Stimulated activated naive CD8-positive, alpha-beta T cell treated with anti-CD3 and anti-CD28 coated beads, Interleukin-15, Interleukin-2, amounts not matched to agents 100 U/mL and 50 U/mL, for 24 hours (primary cell): ENCODE measurements at places on chromosomes 7 and 10.
A peak's percentile ranks its signal among the peaks of the same experiment; 100 is the strongest.

- no peak for DNase-seq
Measured at GRCh38 chr10:56035489-56035888, 325.6 kb downstream of the ZWINT start.

DNA sequence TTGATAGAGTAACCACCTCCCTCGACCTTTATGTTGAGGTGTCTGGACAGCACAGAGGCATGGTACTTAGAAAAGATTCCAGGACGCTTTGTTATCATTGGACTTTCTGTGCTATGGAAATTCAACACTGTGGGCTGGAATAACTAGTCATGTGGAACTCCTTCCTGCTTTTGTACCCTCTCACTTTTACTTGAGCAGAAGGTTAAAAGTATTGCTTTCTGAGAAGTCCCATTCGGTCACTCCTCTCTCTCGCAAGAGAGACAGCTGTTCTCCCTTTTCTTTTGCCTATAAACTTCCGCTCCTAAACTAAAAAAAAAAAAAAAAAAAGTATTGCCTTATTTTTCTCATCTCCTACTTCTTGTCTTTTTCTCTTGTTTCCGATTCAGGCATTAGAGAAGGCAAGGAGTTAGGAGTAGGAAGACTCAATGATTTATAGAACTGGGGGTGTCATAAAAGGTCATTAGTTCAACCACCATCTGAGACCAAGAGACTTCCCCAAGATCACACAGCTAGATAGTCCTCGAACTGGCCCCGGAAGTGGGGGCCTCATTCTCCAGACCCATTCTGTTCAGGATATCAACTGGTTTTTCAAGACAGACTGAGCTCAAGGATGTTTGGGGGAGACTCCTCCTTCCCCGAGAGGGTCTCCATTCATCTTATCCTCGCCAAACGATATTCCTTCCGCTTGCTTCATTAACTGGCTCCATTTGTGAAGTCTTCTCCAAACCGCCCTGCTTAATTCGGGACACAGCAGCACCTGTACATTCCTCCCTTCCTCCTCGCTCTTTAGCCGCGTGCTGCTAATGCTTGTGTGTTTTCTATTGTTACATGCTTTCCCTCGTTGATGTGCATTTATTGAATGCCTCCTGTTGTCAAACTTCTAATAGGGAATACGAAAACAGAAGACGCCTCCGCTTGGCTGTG is 995 bp upstream of the INPP5F start:
- DNase-seq, result no peak

DNA sequence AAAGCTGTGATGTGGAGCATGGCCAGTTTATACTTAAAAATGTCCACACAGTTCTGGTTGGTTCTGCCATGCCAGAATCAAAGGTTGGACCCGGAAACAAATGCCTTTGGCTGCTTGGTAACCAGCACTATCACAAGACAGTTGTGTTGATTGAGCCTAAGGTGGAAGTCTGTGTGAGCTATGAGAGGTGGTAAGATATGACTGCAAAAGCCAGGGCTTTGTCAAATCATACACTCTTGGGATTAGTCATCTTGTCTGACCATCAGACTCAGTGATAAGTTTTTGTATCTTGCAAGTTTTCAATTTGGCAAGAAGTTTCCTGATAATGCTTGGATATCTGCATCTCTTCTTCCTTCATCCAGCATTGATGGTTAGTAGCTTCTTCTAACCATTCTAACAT is 35.5 kb downstream of the GPR141 start:
- DNase-seq, result no peak

DNA sequence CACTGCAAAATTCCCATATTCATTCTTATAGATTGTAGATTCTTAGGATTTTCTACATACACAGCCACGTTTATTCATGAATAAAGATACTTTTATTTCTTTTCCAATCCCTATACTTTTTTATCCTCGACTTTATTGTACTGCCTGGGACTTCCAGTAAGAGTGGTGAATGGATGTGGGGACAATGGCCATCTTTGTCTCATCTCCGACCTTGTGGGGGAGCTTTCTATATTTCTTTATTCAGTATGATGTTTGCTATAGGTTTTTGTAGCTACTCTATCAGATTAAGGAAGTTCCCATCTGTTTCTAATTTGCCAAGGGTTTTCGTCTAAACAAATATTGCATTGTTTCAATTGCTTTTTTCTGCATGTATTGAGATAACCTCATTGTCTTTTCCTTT is 184.3 kb downstream of the FOXP2 start:
- DNase-seq, result no peak

DNA sequence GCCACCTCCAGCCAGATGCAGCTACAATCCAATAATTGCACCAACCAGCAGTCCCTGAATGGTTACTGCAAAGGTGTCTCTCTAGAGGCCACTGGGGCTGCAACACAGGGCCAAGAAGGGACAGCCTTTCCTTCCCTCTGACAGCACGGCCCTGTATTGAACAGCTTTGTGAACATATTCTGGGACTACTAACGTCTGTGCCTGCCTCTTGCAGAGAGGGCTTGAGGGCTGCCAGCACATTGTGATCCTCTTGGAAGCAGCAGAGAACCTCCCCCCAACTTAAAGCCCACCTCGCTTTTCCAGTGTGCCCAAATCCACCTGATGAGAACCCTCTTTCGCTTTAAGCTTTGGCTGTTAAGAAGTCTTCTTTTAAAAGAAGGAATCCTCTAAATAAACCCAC is 415.9 kb downstream of the RPS24 start:
- DNase-seq, result no peak

- DNase-seq, result no peak
Measured at GRCh38 chr10:132346806-132347205, 14.8 kb downstream of the LRRC27 start.

DNA sequence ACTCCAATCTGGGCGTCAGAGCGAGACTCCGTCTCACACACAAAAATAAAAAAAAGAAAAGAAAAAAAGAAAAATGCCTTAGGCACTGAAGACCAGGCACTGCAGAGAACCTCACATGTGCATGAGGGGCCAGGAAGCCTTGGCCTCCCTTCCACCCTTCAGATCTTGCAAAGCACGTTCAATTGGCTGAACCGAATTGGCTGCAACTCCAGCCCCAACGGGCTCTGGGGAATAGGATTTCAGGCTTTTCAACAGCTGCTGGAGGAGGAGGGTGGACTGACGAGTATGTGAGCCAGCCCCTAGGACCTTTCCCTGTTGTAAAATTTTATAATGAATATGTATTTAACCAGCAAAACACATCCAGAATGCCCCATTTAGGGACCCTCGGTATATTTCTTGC is 16.7 kb downstream of the TMEM120A start:
- no peak for DNase-seq

DNA sequence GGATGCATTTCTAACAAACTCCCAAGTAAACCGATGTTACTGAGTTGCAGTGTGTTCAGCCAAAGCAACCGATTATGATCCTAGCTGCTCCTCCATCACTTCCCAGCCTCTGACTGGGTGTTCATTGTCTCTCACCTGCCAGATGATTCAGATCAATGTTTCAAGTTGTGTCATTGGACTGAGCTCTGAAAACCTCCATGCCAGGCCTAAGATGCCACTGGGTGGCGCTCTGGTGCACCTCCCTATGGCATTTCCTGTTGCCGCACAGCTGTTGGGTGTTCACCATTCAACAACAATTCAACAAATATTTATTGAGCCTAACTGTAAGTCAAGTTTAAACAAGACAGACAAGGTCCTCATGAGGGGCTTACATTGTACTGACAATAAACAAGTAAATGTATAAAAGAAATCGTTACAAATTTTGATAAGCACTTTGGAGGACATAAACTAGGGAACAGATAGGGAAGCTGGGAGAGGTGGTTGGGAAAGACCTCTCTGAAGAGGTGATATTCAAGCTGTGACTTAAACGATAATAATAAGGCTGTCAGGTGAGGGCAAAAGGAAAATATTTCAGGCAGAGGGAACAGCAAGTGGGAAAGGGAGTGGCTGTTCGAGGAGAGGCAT is 22.8 kb downstream of the RGR start:
- peak; percentile 83 for DNase-seq

GRCh38 chr10:18476076-18476647 is 175.2 kb downstream of the NSUN6 start:
- DNase-seq, result no peak

GRCh38 chr10:116866987-116867595 is 17.8 kb downstream of the ENO4 start:
- DNase-seq, result no peak

DNA sequence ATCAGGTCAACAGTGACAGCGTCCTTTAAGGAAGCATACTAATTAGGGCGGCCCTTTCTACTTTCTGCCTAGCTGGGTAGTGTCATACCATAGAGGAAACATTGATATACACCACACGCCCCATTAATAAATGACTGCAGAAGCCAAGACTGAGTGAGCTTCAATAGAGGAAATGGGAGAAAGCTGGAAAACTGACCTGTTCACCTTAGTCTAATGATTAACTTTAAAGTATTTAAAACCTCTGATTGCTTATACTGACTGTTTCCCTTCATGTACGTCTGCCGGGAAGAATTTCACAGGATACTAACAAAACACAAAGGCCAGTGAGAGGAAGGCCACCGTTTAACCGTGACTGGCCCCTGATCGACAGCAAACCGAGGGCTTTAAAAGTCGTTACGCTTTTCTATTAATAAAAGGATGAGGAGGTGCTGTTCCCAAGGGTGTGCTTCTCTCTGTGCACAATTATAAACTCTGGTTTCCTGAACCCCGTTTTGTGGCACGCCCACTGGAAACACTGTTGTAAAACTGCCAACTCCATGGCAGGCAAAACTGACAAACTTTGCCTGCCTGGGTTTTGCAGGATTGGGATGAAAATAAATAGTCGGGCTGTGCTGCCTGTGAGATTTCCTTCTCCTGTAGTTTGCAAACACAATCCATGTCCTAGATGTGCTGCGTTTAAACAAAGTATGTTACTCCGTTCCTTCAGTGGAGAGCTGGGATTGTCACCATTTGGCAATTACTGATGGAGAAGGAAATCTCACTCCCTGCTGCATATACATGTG is 137.6 kb downstream of the NRP1 start:
- DNase-seq, result no peak

GRCh38 chr10:49610114-49610457 is at the start of gene SLC18A3:
Gene SLC18A3, plus strand, starts transcription at chr10:49610310. Its CDS starts 431 bp downstream, at chr10:49610741.
- no peak for DNase-seq

DNA sequence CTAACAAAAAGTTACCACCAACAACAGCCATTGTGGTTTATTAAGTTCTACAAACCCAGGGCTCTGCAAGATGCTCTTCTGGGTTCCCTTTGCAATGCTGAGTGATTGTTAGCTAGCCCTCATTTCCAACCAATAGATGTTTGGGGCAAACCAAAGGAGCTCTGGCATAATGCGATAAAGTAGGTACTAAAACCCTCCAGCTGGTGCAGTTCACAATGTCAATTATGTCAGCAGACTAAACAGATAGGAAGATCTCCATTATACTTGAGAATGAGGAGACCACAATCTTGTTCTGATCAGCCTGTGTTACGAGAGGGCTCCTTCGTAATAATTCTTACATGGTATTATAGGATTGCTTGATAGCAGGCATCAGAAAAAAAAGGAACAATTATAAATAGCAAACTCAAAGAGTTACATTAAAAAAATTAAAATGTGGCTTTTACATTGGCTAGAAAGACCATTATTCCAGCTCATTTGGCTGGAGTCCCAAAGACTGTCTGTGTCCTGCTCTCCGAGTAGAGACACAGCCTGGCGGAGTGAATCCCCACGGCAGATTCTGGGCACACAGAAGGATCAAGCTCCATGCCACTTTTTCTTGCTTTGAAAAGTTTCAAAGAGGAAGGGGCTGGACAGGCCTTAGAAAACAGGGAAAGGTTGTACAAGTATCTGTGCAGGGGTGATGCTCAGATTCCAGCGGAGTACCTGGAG is 93.8 kb downstream of the ZRANB1 start:
- no peak for DNase-seq

GRCh38 chr7:30976381-30976780 is 12.6 kb downstream of the GHRHR start:
- no peak for DNase-seq

- no peak for DNase-seq
Measured at GRCh38 chr7:93327006-93327633, 95.0 kb downstream of the VPS50 start.

DNA sequence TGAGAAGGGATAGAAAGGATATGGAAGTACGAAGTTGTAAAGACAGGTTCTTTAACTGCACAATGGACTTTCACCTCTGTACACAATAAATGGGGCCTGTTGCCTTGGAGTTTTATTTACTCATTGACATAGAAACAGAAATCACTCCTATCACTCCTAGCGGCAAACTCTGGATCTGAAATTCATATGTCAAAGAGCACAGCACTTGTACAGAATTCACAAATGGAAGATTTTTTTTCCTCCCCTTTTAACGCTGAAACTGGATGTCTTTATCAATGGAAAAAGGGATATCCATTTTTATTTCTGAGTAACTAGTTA is 18.2 kb downstream of the NT5C3A start:
- no peak for DNase-seq

- no peak for DNase-seq
Measured at GRCh38 chr7:42227021-42227420, 10.0 kb downstream of the GLI3 start.

GRCh38 chr7:74013539-74014272 is 14.3 kb upstream of the ELN start:
- DNase-seq, result no peak

- no peak for DNase-seq
Measured at GRCh38 chr7:111460695-111461094, 101.6 kb downstream of the IMMP2L start.

GRCh38 chr10:130834170-130834569 is 477.4 kb downstream of the TCERG1L start:
- DNase-seq, result no peak

- no peak for DNase-seq
Measured at GRCh38 chr10:13709931-13710650, 123.3 kb downstream of the PRPF18 start.

GRCh38 chr7:121604627-121605316 is 208.7 kb upstream of the FAM3C start:
- DNase-seq, result no peak

GRCh38 chr10:46226232-46226631 is 60.6 kb upstream of the ANTXRL start:
- DNase-seq, result no peak

GRCh38 chr7:148049068-148049467 is 541.5 kb upstream of the C7orf33 start:
- no peak for DNase-seq

GRCh38 chr7:156984174-156984891 is 26.1 kb downstream of the MNX1 start:
- DNase-seq, result no peak

DNA sequence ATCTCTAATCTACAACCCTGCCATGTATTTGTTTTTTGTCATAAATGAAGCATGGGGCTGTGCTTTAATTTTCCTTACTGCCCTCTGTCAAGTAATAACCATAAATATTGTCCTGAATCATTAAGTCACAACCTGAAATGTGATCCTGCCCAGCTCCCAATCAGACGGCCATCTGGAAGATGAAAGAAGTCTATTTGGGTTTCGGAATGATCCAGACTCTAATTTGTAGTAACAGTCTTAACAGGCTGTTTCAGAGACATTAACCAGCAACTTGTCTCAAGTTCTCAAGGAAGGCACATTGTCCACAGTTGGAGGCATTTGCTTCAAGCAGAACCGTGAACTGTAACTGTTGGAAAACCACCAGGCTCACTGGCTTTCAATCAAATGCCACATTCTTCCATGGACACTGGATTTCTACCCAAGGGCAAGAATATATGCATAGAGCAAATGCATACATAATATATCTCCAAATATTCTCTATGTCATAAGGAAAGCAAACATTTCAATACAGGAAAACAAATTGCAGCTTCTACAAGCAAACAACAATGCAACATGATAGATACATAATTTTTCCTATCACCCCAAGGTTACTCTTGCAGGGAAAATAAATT is 405.2 kb upstream of the NPVF start:
- no peak for DNase-seq

GRCh38 chr7:50679218-50680007 is 103.3 kb downstream of the GRB10 start:
- DNase-seq, result no peak
